ENCODE measurements at places on chromosomes 13 and 19. TPM values are rescaled to one million over a fixed set of nuclear protein-coding genes. Genes with fewer than 3 reads are reported as not detected.
A peak's percentile ranks its signal among the peaks of the same experiment; 100 is the strongest.

DNA sequence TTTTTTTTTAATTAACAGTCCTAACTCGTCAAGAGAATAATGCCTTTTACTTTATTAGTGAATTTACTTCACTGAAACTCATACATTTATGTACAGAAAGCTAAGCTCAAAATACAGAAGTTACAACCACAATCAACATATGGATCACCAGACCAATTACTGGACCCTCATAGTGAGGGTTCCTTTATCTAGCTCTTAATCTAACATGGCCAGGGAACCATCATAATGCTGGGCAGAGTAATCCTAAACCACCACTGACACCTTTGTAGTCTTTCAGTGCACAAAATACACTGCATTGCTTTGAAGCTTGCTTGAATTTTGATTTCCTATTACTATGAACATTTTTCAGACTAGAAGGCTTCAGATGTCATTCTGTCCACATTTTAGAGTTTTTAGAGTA is 1406.6 kb upstream of the PCDH9 start:
- DNase-seq = no peak

DNA sequence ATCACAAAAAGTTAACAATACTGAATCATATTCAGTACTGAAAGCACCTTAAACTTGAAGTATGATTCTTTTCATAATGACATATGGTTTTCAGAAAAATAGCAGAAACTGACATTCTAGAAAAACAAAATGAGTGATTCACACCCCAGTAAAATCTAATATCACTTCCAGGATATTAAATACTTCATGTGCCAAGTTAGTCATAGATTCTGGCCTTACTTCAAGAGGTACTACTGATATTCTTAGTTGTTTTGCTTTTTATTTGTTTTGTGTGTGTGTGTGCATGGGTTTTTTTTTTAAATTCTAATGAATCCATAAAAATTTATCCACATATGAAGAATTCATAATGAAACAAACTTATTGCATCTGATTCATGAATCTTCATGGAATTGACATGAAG is 207.9 kb upstream of the UFM1 start:
- DNase-seq = no peak

GRCh38 chr19:38736036-38736412 is 8.2 kb downstream of the CAPN12 start:
- DNase-seq = peak; percentile 41

DNA sequence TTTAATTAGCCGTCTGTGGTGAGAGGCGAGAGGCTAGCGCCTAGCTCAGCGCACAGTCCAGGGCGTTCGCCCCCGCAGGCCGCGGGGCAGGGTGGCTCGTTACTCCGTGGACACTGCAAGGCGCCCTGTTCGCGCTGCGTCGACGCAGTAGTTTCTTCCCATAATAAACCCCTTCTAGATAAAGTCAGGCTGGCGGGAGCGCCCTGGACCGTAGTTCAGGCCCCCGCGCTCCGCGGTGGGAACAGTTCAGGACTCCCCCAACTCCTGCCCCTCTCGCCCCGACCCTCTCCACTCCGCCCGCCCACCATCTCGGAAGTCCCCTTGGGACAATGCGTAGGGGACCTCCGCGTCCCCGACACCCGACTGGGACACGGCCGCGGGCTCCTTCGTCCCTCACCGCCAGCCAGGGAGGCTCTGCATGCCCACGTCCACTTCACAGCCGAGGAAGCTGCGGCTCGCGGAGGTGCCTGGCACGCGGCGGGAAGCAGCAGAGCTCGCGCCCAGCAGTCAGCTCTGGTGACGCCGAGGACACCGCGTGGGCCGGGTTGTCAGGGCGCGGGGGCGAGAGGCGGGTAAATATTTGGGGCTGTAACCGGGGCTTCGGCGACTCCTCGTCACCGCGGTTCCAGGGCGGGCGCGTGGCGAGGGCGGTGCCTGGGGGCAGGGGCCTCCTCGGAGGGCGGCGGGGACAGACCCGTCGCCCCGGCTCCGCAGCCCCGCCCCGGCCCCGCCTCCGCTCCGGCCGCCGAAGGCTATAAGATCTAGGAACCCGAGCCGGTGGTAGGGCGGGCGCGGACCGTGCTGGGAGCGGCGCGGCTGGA is at the start of gene RGCC:
TSS of gene RGCC (plus strand) at position 783 of the 821 bp plus-strand sequence. CDS start 158 bp downstream, outside the sequence.
- peak; percentile 74 for DNase-seq

CRTC1 gene
- total RNA-seq = 6.7 TPM

NAT14 gene
- 10.8 TPM for total RNA-seq

DNA sequence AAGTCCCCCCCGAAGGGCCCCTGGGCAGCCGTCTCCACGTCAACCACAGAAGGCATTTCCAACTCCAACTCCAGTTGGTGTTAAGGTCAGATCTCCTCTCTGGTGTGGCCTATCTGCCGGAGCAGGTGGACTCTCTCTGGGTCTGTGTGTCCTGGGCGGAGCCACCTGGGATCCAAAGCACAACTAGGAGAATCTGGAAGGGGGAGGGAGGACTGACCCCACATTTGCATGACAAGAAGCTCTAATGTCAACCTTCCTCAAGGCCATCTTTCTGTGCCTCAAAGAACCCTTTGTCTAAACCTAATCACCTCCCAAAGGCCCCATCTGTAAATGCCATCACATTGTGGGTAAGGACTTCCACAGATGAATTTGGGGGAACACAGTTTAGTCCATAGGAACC is 381.5 kb downstream of the UQCRFS1 start:
- DNase-seq = no peak

All from prostate gland (tissue), 2 donors.